ENCODE measurements at places on chromosomes 3 and 15. TPM values are rescaled to one million over a fixed set of nuclear protein-coding genes. Genes with fewer than 3 reads are reported as not detected.

The INSYN1 gene
- total RNA-seq = not detected

The AADACL2 gene
- not detected for total RNA-seq

The ERICH6 gene
- total RNA-seq = not detected

The UPK1B gene
- total RNA-seq = not detected

The CFAP92 gene
- total RNA-seq = 0.19 TPM

The GPR15 gene
- total RNA-seq = 8.4 TPM

The FSIP1 gene
- 0.34 TPM for total RNA-seq

The SLC28A1 gene
- total RNA-seq = not detected

The SERPINI2 gene
- not detected for total RNA-seq

The CCR8 gene
- total RNA-seq = 2.1 TPM

The RPL39L gene
- total RNA-seq = 1.1 TPM

The ELL3 gene
- total RNA-seq = 1.1 TPM

The ISY1 gene
- total RNA-seq = 28.5 TPM

The KBTBD12 gene
- total RNA-seq = not detected

The UBL7 gene
- total RNA-seq = 14.3 TPM

The CPLX3 gene
- 0.53 TPM for total RNA-seq

The ATP8B4 gene
- 0.31 TPM for total RNA-seq

The ISLR gene
- total RNA-seq = not detected

The SH2D7 gene
- not detected for total RNA-seq

The PPIP5K1 gene
- total RNA-seq = 16.9 TPM

The SLITRK3 gene
- not detected for total RNA-seq

The NR1D2 gene
- 113 TPM for total RNA-seq

The RETNLB gene
- total RNA-seq = not detected

The STAC gene
- total RNA-seq = not detected

The ADIPOQ gene
- total RNA-seq = not detected

The GCNT3 gene
- not detected for total RNA-seq

The SLC41A3 gene
- total RNA-seq = 29.1 TPM

The ZKSCAN7 gene
- 0.20 TPM for total RNA-seq

The IGSF10 gene
- not detected for total RNA-seq

The PRC1 gene
- 24.4 TPM for total RNA-seq

The CHRM5 gene
- total RNA-seq = not detected
